ENCODE measurements at places on chromosomes 6 and 20. TPM values are rescaled to one million over a fixed set of nuclear protein-coding genes. Genes with fewer than 3 reads are reported as not detected.

Gene HFE
- 11.8 TPM for total RNA-seq

Gene CRIP3
- 0.27 TPM for total RNA-seq

Gene MYB
- 0.64 TPM for total RNA-seq

Gene PNISR
- total RNA-seq: 21.4 TPM

Gene FBXL4
- 5.9 TPM for total RNA-seq

Gene POU3F2
- not detected for total RNA-seq

Gene GZF1
- 10.1 TPM for total RNA-seq

Gene CPNE5
- 0.18 TPM for total RNA-seq

Gene OXT
- not detected for total RNA-seq

Gene FAXC
- 5.9 TPM for total RNA-seq

Gene KIAA0408
- total RNA-seq: 5.4 TPM

Gene AFG1L
- total RNA-seq: 1.6 TPM

Gene SLC35D3
- not detected for total RNA-seq

Gene OPRM1
- total RNA-seq: not detected

Gene CABLES2
- 5.5 TPM for total RNA-seq

Gene HSPA1L
- 1.2 TPM for total RNA-seq

Gene TRIM26
- 25.6 TPM for total RNA-seq

Gene GMPR
- total RNA-seq: 5.6 TPM

Gene OR12D3
- not detected for total RNA-seq

Gene RHAG
- not detected for total RNA-seq

Gene DSP
- 33.0 TPM for total RNA-seq

Gene ARFGEF3
- total RNA-seq: 0.55 TPM

Gene NEURL2
- total RNA-seq: 0.99 TPM

Gene RBM24
- total RNA-seq: 5.3 TPM

Gene MMP24
- 26.7 TPM for total RNA-seq

Gene KCNK16
- not detected for total RNA-seq

Gene CLVS2
- total RNA-seq: 0.13 TPM

Gene PLCG1
- total RNA-seq: 41.0 TPM

Gene SYNCRIP
- 116 TPM for total RNA-seq

Gene SLC22A2
- not detected for total RNA-seq

Gene CDH26
- 0.05 TPM for total RNA-seq

Gene BPI
- not detected for total RNA-seq
